ENCODE measurements at places on chromosomes 7 and 10.
A peak's percentile ranks its signal among the peaks of the same experiment; 100 is the strongest.

- no peak for DNase-seq
Observed at GRCh38 chr10:15336211-15336610, 34.9 kb downstream of the FAM171A1 start.

DNA sequence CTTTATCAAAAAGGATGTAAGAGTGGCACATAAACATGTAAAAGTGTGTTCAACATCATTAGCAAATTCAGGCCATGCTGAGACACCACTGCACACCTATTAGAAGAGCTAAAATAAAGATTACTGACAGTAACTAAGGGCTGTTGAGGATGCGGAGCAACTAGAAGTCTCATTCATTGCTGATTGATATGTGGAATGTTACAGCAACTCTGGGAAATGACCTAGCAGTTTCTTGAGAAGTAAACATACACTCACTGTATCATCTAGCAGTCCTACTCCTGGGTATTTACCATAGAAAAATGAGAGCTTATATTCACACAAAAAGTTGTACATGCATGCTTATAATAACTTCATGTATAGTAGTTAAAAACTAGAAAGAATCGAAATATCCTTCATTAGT is 77.3 kb downstream of the CCSER2 start:
- DNase-seq: no peak

GRCh38 chr7:98280296-98280695 is 1.2 kb upstream of the BRI3 start:
- DNase-seq: no peak

- no peak for DNase-seq
Observed at GRCh38 chr10:110915035-110915434, 3.9 kb downstream of the BBIP1 start.

GRCh38 chr10:74743401-74743800 is 83.0 kb upstream of the KAT6B start:
- no peak for DNase-seq

DNA sequence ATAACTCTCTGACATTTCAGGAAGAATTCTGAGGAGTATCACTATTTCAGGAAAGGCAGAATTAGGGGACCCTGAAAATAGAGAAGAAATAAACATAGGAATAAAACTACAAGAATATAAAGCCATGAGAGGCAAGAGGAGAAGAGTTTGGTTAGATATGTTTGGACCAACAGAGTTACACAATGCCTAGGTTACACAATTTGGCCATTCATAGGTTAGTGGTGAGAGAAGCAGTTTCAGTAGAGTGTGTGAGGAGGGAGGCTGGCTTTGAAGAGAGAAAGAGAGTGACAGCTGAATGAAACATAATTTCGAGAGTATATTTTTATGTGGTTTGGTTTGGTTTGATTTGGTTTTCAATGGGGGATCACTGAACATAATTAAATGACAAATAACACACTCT is 783.2 kb upstream of the LRRN3 start:
- no peak for DNase-seq

- DNase-seq: no peak
Observed at GRCh38 chr7:84746353-84746752, 440.5 kb downstream of the SEMA3D start.

GRCh38 chr7:155804431-155804831 is 7.8 kb downstream of the SHH start:
- DNase-seq: no peak

DNA sequence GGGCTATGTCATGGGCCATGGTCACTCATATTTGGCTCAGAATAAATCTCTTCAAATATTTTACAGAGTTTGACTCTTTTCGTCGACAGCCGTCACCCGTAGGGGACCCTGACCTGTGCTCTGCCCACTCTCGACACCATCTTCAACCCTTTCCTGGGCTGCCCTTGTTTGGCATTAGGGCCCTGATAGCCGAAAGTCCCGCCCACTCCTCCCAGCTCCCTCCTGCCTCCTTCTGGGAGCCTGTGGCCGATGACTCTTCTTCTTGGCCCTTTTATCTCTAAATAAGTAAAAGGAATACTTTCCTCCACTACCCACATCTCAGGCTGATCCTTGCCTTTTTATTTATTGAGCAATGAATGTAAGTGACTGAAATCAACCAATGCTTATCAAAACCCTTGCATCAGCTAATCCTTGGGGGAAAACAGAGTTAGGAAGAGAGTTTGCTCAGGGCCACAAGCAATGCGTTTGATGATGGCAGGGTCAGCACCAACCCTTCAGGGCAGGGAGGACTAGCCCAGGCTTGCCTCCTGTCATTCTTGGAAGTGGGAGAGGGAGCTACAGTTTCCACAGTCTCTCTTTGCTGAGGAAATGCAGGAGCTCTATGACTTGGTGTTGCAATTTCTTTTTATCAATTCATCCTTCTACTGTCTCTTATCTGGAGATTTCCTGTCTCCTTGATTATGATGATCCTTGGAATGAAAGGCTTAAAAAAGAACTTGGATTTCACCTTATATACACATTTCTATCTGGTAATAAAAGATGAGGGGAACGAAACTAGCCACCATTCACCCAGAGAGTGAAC is 218.2 kb upstream of the PODXL start:
- peak; percentile 1 for DNase-seq

- DNase-seq: no peak
Observed at GRCh38 chr7:47852330-47853245, 95.7 kb downstream of the PKD1L1 start.

DNA sequence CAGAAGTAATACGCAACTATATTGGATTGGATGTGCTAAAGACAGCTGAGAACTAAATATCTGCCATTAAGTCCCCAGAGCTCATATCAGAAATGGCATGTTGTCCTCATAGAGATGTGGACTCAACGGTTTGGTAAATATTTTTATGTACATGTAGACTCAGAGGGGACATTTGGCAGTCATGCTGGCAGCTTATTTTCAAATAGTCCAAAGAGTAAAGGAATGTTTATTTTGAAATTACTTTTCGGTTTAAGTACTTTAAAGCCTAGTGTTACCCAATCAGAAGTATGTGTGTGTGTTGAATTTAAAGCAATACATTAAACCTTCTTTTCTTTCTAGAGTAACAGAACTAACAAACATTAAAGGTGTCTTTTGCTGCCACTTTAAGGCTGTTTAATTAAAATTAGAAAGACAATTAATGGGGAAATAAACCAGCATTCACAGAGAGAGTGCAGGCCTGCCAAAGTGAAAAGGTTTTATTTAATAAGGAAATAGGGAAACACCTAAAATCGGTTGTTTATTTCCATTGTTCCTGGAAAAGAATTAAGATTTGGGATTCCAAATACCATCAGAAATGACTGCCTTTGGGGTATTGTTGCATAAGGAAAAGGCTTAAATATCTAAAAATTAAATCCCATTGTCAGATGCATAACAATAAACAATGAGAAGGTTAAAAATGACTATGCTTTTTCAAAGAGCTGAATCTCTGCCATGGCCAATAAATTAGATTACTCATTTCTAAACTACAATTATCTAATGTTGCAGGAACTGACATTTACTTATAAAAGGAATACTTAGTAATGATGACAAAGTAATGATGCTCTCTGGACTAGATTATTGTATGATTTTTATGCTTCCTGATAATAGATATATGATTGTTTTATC is 113.4 kb upstream of the AHR start:
- peak; percentile 31 for DNase-seq

Measured in AG09309 (cell line).